ENCODE measurements at places on chromosomes 3 and 15.

GRCh38 chr15:44157679-44158078 is 37.4 kb downstream of the FRMD5 start:
- DNase-seq = no peak
- no peak overlapping the region for H3K27ac ChIP-seq
- H3K36me3 ChIP-seq = no peaks in the 10 kb centered on the region
- H3K27me3 ChIP-seq = no peaks in the 10 kb centered on the region
- no peaks in the 10 kb centered on the region for H3K4me1 ChIP-seq

DNA sequence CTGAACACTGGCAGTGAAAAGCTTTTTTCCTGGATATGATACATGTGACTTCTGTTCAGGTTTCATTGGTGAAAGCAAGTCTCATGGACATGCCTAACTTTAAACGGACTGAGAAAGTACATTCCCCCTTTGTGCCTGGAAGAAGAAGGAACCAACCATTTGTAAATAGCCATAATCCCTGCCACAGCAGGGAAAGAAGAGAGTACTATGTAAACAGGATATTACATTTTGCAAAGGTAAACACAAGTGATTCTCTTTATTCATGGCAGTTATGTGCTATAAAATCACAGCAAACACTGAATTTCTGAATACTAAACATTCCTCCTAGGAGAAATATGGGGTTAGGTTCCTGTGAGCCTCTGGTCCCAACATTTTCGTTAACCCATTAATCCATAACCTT is 46.8 kb downstream of the PRICKLE2 start:
- H3K36me3 ChIP-seq = no peaks in the 10 kb centered on the region
- no peak for DNase-seq
- H3K4me1 ChIP-seq = no peaks in the 10 kb centered on the region
- H3K27ac ChIP-seq = no peak overlapping the region
- no peaks in the 10 kb centered on the region for H3K27me3 ChIP-seq
- H3K4me3 ChIP-seq = no peak overlapping the region

- no peak overlapping the region for H3K27ac ChIP-seq
- H3K27me3 ChIP-seq = no peaks in the 10 kb centered on the region
- H3K4me3 ChIP-seq = no peak overlapping the region
- no peak for DNase-seq
Measured at GRCh38 chr3:186024210-186024609, 84.7 kb downstream of the ETV5 start.

GRCh38 chr3:189659571-189659970 is 28.4 kb downstream of the TP63 start:
- H3K4me1 ChIP-seq = no peaks in the 10 kb centered on the region
- no peaks in the 10 kb centered on the region for H3K36me3 ChIP-seq
- H3K27ac ChIP-seq = no peak overlapping the region
- no peaks in the 10 kb centered on the region for H3K27me3 ChIP-seq
- no peak for DNase-seq

GRCh38 chr15:81544385-81544784 is 170.4 kb upstream of the TMC3 start:
- H3K27ac ChIP-seq = no peak overlapping the region
- H3K4me1 ChIP-seq = no peaks in the 10 kb centered on the region
- H3K27me3 ChIP-seq = no peaks in the 10 kb centered on the region

DNA sequence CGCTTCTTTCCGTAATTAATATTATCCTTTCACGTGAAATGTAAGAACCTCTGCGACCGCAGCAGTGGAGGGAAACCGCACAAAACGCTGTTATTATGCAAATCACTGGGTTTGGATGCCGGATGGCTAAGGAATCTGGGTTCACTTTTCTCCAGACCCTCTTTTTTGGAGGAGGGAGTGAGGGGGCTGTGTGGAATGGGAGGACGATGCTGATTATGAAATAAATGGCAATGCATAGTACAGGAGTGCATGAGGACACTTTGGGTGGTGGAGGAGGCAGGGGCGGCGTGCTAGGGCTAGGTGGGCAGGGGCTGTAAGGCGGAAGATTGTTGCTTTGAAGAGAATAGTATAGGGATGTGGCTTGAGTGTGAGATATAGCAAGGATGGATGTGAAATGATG is 1.8 kb downstream of the CADM2 start:
- H3K4me3 ChIP-seq = no peak overlapping the region
- DNase-seq = no peak
- no peaks in the 10 kb centered on the region for H3K36me3 ChIP-seq
- H3K27me3 ChIP-seq = no peaks in the 10 kb centered on the region

- DNase-seq = no peak
- no peak overlapping the region for H3K27ac ChIP-seq
- H3K27me3 ChIP-seq = no peaks in the 10 kb centered on the region
- no peaks in the 10 kb centered on the region for H3K36me3 ChIP-seq
- H3K4me1 ChIP-seq = no peaks in the 10 kb centered on the region
- no peak overlapping the region for H3K4me3 ChIP-seq
Measured at GRCh38 chr3:127091376-127091775, 101.6 kb upstream of the PRR23E start.

DNA sequence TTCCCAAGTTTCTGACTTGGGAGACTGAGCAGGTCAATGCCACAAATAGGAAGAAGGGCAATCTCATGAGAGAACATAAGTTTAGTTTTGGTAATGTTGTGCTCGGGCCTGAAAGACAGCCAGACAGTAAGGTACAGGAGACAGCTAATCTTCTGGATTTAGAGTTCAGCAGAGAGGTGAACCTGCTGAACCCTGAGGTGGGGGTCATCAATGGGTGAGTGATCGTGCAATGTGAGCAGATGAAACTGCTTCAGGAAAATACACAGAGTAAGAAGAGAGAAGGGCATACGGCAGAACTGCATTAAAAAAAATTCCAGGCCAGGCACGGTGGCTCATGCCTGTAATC is 23.3 kb downstream of the RUBCN start:
- peaks cover 16% of the 10 kb centered on the region for H3K4me1 ChIP-seq
- no peak overlapping the region for H3K27ac ChIP-seq
- no peak overlapping the region for H3K4me3 ChIP-seq
- DNase-seq = no peak
- no peaks in the 10 kb centered on the region for H3K27me3 ChIP-seq

GRCh38 chr3:170323331-170323730 is 34.2 kb upstream of the SKIL start:
- H3K27me3 ChIP-seq = no peaks in the 10 kb centered on the region
- H3K36me3 ChIP-seq = no peaks in the 10 kb centered on the region
- H3K27ac ChIP-seq = no peak overlapping the region
- no peak overlapping the region for H3K4me3 ChIP-seq
- DNase-seq = no peak

DNA sequence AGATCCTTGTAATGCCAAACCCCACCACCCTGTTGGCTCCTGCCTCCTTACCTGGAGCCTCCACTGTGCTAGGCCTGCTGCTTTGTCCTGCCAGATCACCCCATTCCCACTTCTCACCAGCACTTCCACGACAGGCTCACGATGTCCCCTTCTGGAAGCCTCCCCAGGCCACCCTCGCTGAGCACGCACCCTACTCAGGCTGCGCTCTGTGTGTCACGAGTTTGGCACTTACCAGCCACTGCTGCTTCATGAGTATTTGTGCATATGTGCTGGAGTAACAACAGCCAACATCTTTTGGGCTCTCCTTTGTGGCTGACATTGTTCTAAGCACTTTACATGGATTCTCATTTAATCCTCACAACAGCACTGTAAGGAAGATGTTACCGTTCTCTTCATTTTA is 58.1 kb downstream of the PDIA5 start:
- no peak overlapping the region for H3K27ac ChIP-seq
- no peaks in the 10 kb centered on the region for H3K36me3 ChIP-seq
- no peaks in the 10 kb centered on the region for H3K27me3 ChIP-seq
- DNase-seq = no peak
- no peak overlapping the region for H3K4me3 ChIP-seq
- no peaks in the 10 kb centered on the region for H3K4me1 ChIP-seq

- H3K4me3 ChIP-seq = no peak overlapping the region
- DNase-seq = no peak
- no peaks in the 10 kb centered on the region for H3K36me3 ChIP-seq
- no peak overlapping the region for H3K27ac ChIP-seq
Measured at GRCh38 chr3:90102146-90102545, 994.7 kb downstream of the EPHA3 start.

- no peak overlapping the region for H3K27ac ChIP-seq
- DNase-seq = no peak
- peaks cover 43% of the 10 kb centered on the region for H3K36me3 ChIP-seq
- no peaks in the 10 kb centered on the region for H3K27me3 ChIP-seq
- H3K4me3 ChIP-seq = no peak overlapping the region
Measured at GRCh38 chr15:43795197-43795596, 3.1 kb downstream of the SERF2 start.

- H3K27ac ChIP-seq = no peak overlapping the region
- H3K27me3 ChIP-seq = no peaks in the 10 kb centered on the region
- DNase-seq = no peak
- H3K36me3 ChIP-seq = no peaks in the 10 kb centered on the region
- no peak overlapping the region for H3K4me3 ChIP-seq
Measured at GRCh38 chr3:106190296-106190695, 321.5 kb upstream of the CBLB start.
